ENCODE measurements at places on chromosomes 7 and 10.

DNA sequence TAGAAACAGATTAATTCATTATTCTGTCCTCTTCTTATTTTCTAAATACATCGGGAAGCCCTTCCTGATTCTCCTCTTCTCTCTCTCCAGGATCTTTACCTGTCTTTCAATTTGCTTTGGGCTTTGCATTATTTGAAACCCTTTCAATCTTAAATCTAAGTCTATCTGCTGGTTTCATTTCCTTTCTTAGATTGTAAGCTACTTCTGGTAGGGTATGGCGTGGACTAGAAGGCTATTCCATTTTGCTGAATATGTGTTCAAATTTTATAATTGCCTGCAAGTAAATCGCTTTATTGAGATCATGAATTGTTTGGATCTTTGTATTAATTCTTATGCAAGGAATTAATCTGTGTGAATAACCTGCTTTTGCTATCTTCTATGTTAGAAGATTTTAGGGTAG lies 11.1 kb downstream of the STAM start:
- DNase-seq = no peak

DNA sequence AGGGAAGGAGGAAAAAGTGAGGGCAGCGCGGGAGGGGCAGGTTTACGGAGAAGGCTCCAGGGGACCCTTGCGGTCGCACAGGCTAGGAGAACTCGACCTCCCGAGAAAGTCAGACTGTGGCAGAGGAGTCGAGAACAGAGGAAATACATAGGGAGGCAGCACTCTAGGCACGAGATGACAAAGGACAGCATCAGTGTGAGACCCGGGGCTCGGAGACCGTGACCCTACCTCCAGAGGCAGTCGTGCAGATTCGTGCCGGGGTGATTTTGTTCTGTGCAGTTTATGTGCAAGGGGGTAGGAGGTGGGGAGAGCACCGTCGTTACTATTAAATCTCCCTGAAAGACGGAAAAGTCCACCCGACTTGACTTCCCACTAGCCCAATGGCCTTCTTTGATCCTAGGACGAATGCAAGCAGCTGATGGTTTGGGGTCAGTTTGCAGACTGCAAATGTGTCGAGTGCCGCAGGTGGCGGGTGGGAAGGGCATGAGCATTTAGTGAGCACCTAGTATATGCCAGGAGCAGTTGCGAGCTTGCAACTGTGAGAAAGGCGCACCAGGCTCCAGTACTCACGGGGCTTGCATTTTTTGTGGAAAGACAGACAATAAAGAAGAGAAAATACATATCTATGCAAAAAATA lies 674 bp upstream of the OSBPL3 start:
- DNase-seq = no peak

GRCh38 chr10:119343011-119343601 lies 135.7 kb downstream of the GRK5 start:
- no peak for DNase-seq

- no peak for DNase-seq
These were observed 71.4 kb downstream of the SGMS1 start for GRCh38 chr10:50552308-50552707.

DNA sequence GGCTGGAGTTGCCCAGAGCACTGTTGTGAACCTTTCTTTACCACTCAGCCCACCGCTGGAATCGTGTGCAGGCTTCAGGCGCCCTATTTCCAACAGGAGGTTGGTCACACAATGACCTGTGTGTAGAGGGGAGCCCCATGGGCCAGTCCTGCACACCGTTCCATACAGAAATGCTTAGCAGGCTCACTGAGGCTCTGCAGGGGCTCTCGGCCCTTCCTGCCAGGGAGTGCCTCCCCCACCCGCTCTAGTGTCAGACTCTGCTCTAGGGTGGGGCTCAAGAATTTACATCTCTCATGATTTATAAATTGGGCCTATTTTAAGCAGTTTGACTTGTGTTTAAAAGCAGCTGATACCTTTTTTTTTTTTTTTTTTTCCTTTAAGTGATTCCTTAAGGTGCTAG lies 42.0 kb downstream of the SHH start:
- no peak for DNase-seq

GRCh38 chr10:130461631-130462030 lies 325.4 kb downstream of the GLRX3 start:
- DNase-seq = no peak

GRCh38 chr7:46237466-46237865 lies 316.4 kb upstream of the IGFBP3 start:
- DNase-seq = no peak

GRCh38 chr7:136717910-136718557 lies 150.4 kb upstream of the CHRM2 start:
- DNase-seq = no peak

- DNase-seq = peak; percentile 16
These were observed 116.6 kb downstream of the KLF6 start for GRCh38 chr10:3668276-3668965.

GRCh38 chr7:96973986-96974385 lies 31.4 kb upstream of the DLX6 start:
- no peak for DNase-seq

DNA sequence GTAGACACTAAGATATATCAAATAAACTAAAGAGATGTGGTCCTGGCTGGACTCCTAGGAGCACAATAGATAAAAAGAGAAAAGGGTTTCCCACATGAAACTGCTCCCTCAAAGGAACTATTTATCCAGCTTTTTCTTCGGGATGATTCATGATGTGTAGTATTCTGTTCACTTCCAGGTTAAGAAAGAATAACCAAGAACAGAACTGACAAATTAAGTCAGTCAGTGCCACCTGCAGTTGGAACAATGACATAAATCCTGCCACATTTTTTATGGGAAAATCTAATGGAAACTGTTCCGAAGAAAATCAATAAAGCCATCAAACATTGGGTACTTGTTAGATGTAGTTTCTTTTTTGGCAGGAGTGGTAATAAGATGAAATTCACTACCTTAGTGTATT lies 87.1 kb downstream of the POLR1F start:
- no peak for DNase-seq

DNA sequence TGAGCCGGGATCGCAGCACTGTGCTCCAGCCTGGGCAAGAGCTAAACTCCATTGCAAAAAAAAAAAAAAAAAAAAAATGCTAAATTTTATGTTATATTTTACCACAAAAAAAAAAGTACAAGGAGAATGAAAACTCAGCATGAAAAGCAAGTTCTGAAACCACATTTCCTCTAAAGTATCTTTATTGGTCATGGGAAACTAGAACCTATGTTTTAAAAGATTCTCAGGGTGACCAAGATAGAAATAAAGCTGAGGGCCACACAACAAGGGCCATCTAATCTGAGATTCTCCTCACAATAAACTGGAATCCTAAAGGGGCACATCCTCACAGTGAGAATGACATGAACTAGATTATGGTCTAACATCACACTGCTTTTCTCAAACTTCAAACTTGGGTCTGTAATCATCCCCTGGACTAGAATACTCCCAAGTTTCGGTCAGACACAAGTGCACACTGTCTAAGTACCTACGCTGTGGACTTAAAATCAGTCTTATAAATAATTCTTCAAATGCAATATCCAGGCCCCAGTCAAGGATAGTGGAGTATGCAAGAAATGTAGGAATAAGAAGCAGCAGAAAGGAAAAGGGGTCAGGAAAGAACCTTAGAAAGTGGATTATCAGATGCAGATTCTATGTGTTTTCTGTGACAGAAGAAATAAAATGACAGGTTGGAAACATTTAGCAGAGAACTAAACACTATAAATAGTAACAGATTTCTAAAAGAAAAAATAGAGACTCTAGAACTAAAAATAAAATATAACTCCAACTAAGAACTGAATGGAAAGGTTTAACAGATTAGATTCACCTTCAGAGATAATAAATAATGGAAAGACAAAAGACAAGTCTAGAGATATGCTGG lies 49.9 kb downstream of the COA1 start:
- no peak for DNase-seq

- no peak for DNase-seq
These were observed 54.6 kb downstream of the FHIP2A start for GRCh38 chr10:114876169-114876568.

DNA sequence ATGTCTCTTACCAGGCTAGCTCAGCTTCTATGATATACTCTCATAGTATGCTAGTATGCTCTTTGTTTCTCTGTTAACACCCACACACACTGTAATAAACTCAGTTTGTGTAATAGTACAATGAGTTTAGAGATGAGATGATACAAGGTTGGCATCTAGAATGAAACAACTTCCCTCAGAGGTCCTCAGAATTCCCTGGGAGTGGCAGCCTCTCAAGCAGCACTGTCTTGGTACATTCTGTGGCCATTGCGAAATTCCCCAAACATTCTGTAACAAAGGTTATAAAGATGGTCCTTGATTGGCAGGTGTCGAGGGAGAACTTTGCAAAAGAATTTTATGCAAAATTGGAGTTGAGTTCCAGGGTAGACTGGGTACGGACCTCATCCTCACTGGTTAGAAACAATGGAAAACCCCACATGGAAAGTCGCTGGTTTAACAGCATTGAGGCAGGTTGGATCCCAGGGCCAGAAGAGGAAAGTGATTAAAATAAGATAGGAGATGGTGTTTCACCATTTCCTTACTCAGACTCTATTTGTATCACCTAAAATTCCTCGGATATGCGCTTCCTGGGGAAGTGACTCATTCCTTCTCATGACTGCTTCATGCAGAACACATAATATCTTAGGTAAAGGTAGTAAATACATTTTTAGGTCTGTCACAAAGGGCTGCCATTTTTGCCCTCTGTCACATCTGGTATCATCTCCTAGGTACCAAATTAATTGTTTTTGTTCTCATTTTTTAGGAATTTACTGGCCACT lies 657.8 kb downstream of the SORCS1 start:
- no peak for DNase-seq

DNA sequence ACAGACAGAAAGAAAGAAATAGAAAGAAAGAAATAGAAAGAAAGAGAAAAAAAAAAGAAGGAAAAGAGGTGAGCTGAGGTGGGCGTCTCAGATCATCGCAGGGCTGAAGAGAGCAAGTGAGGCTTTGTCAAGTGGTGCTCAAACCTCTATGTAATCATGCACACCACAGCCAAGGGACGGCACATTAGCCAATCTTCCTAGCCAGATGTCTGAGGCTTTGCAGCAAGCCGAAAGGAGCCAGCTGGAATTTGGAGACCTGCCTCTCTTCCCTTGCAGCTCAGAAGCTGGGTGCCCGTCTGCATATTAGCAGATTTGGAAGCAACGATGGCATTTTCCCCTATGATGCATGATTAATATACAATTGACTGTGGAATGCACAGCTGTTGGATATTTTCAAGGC lies 52.5 kb downstream of the ADRA2A start:
- DNase-seq = no peak

DNA sequence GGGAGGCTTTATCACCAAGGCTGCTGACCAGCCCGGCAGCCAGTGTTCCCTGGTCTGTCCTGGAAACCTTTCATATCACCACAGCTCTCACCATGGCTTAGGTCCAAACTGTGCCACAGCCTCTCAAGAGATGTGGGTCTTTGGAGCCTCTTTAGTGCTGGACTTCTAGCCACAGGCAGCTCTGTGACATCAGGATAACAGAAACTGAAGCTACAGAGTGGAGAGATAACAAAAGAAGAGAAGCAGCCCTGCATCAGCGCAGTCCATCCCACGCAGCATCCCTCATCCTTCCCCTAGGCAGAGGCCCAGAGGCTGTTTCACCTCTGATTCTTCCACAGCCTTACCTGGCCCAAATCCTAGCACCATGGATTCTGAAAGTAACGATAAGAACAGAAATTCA lies 187.9 kb upstream of the KMT2E start:
- no peak for DNase-seq

DNA sequence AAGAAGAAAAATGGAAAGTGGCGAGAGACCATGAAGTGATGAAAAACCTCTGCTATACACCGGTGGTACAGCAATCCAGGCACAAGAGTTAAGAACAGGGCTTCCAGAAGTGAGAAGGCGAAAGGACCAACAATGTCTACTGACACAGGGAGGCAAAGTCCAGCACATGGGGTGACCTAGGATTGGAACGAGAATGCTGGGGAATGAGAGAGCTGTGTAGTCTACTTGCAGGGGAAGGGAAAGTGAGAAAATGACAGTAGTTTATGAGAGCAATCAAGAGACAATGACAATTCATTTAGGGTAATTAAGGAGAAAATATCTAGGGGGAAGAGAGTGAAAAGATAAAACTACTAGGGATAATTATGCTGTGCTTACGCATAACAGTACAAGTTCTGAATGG lies 169.2 kb downstream of the SLC25A13 start:
- DNase-seq = no peak

DNA sequence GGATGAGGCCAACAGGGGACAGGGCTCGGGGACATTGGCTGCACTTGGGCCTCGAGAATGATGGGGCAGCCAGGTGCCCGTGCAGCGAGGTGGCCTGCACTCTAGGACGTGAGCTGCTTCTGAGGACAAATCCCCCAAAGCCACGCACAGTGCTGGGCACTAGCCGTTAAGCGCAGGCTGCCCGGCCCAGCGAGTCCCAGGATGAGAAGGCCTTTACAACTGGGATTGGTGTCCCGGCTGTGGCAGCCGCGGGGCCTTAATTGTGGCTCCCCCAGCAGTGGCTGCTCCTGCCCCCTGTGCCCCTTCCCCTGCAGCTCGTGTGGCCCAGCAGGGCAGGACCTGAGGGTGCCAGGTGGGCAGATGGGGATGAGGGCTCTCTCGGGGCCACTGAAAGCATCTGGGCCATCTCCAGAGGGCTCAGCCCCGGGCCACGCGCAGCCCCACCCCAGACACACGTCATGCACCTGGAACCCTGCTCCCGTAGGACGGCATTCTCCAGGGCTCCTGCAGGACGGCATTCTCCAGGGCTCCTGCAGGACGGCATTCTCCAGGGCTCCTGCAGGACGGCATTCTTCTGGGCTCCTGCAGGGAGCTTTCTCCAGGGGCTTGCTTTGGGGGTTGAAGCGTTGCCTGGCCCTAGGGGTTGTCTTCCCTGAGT lies 6.6 kb downstream of the PWWP2B start:
- no peak for DNase-seq

DNA sequence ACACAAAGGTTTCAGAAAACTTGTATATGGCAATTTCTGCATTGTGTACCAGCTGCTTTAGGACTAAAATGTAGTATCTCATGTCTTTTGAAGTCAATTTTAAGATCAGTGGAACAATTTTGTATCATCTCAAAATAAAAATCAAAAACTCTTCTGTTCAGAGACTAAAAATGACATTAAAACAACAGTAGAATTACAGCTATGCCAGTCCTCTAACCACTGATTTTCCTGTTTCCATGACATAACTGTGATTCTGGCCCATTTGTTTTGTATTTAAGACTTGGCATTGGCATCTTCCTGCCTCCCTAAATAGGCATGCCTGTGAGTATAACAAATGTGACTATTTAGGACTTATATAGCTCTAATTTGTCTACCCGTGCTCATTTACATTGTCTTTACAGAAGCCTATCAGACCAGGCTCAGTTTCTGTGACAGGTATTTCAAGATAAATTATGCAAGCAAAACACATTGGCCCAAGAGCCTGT lies 29.1 kb upstream of the VPS41 start:
- DNase-seq = no peak

- no peak for DNase-seq
These were observed 85.7 kb downstream of the MMRN2 start for GRCh38 chr10:86871563-86872183.

GRCh38 chr7:141190495-141190894 lies 116.6 kb downstream of the TMEM178B start:
- DNase-seq = no peak

DNA sequence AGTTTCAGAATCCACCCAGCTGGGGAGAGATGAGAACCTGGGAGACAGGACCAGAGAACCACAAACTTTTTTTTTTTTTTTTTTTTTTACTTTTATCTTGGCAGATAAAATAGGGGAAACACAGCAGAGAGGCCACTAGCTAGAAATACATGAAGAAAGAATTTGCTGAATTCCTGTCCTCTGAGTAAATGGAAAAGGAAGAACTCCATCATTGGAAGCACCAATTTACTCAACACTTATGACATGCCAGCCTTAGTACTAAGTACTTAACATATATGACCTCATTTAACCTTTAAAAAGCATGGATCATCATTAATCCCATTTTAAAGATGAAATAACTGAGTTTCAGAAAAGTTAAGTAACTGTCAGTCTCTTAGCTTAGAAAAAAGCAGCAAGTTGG lies 343.0 kb upstream of the NPSR1 start:
- no peak for DNase-seq
